ENCODE measurements at places on chromosomes 13 and 19.

GRCh38 chr19:15913384-15913783 lies 15.5 kb upstream of the CYP4F2 start:
- no peaks in the 10 kb centered on the region for H3K36me3 ChIP-seq
- H3K27ac ChIP-seq: no peak overlapping the region
- H3K4me3 ChIP-seq: no peak overlapping the region
- no peak for DNase-seq
- peaks cover 66% of the 10 kb centered on the region for H3K27me3 ChIP-seq

DNA sequence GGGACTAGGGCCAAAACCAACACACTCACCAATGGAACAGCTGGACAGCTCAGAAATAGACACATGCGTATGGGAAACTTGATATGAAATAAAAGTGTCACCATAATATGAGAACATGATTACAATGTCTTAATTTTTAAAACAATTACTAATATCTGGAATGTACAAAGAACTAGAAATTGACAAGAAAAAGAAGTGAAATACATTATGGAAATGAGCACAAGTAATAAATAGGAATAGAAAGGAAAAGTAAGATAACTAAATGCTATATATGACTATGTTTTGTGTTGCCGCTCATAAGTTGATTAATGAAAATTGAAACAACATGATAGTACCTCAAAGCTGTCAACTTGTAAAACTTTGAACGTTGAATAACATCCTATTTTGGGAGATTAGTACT lies 801.1 kb downstream of the SLITRK5 start:
- DNase-seq: no peak
- no peak overlapping the region for H3K27ac ChIP-seq
- no peak overlapping the region for H3K4me3 ChIP-seq
- no peaks in the 10 kb centered on the region for H3K27me3 ChIP-seq
- H3K36me3 ChIP-seq: no peaks in the 10 kb centered on the region
- H3K4me1 ChIP-seq: no peaks in the 10 kb centered on the region

DNA sequence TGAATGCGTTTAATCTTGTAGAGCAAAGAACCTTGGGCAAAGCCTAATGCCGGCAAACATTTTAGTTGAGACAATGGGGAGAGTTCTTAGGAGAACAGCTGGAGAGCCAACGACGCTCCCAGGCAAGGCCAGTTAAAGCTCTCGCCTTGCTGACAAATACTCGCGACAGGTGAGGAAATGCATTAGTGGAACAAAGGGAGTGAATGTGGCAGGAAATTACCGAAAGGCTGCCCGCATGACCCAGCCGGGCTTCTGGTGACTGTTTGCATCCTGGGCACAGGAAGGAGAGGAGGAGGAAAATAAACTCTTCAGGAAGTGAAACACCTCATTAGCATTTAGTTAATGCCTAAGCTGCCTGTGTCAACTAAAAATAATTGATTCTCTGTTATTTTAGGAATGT lies 74.6 kb downstream of the SHISA2 start:
- DNase-seq: no peak
- peaks cover 16% of the 10 kb centered on the region for H3K27me3 ChIP-seq
- no peaks in the 10 kb centered on the region for H3K36me3 ChIP-seq
- peaks cover 5% of the 10 kb centered on the region for H3K4me1 ChIP-seq

DNA sequence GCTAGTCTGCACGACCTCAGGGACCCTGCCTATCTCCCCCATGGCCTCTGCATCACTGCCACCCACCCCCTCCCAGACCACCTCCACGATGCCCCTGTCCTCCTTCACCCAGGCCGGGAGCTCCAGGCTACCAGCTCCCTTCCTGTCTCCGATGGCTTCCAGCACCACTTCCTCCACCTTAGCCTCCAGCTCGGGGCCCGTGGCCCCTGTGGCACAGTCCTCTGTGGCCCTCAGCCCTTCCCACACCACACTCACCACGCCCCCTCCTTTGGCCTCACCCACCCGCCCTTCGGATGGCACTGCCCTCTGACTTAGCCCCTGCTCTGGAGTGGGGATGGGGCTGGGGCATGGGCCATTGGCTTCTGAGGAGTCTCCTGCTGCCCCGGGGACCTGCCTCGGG lies 7.2 kb downstream of the PALM3 start:
- H3K4me3 ChIP-seq: no peak overlapping the region
- peaks cover 40% of the 10 kb centered on the region for H3K36me3 ChIP-seq
- peaks cover 15% of the 10 kb centered on the region for H3K4me1 ChIP-seq
- H3K27me3 ChIP-seq: peaks cover 26% of the 10 kb centered on the region

DNA sequence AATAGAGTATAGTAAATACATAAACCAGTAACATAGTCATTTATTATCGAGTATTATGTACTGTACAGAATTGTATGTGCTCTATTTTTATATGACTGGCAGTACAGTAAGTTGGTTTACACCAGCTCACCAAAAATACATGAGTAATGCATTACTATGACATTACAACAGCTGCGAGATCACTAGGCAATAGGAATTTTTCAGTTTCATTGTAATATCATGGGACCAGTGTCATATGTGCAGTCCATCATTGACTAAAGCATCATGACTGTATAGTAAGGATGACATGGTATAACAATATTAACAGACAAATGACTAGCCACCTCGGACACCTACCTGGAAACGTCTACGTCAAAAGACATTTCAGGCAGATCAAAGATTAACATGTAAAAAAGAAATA lies 33.6 kb downstream of the ATP7B start:
- DNase-seq: no peak
- H3K4me1 ChIP-seq: no peaks in the 10 kb centered on the region
- peaks cover 8% of the 10 kb centered on the region for H3K27me3 ChIP-seq
- no peak overlapping the region for H3K27ac ChIP-seq

- H3K27me3 ChIP-seq: peaks cover 50% of the 10 kb centered on the region
- H3K27ac ChIP-seq: no peak overlapping the region
- no peaks in the 10 kb centered on the region for H3K4me1 ChIP-seq
- H3K4me3 ChIP-seq: no peak overlapping the region
- DNase-seq: no peak
- no peaks in the 10 kb centered on the region for H3K36me3 ChIP-seq
Observed at GRCh38 chr19:55426042-55426441, 17.1 kb downstream of the SHISA7 start.

GRCh38 chr13:49023431-49023830 lies 47.7 kb downstream of the FNDC3A start:
- DNase-seq: no peak
- peaks cover 25% of the 10 kb centered on the region for H3K36me3 ChIP-seq
- peaks cover 13% of the 10 kb centered on the region for H3K4me1 ChIP-seq
- H3K4me3 ChIP-seq: no peak overlapping the region
- H3K27ac ChIP-seq: no peak overlapping the region

DNA sequence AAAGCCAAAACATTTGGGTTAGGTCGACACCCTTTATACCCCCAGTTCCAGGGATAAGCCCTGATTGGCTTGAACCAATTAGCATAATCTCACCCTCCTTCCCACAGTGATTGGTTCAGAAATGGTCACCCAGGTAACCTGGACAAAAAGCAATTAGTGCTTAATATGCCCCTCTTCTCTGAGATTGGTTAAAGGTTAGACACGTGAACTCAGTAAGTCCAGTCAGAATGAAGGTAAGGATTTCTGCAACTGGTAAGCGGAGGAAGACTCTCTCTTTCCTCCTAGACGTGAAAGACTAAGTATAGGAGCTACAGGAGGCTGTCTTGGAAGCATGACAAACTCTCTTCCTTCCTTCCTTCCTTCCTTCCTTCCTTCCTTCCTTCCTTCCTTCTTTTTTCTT lies 1.3 kb upstream of the PNMA8C start:
- H3K27ac ChIP-seq: no peak overlapping the region
- no peak for DNase-seq
- H3K36me3 ChIP-seq: no peaks in the 10 kb centered on the region
- no peak overlapping the region for H3K4me3 ChIP-seq
- H3K4me1 ChIP-seq: peaks cover 25% of the 10 kb centered on the region

- no peak overlapping the region for H3K4me3 ChIP-seq
- no peak overlapping the region for H3K27ac ChIP-seq
- no peak for DNase-seq
- H3K4me1 ChIP-seq: no peaks in the 10 kb centered on the region
- peaks cover 1% of the 10 kb centered on the region for H3K36me3 ChIP-seq
Observed at GRCh38 chr19:40387155-40387554, 2.8 kb downstream of the HIPK4 start.

DNA sequence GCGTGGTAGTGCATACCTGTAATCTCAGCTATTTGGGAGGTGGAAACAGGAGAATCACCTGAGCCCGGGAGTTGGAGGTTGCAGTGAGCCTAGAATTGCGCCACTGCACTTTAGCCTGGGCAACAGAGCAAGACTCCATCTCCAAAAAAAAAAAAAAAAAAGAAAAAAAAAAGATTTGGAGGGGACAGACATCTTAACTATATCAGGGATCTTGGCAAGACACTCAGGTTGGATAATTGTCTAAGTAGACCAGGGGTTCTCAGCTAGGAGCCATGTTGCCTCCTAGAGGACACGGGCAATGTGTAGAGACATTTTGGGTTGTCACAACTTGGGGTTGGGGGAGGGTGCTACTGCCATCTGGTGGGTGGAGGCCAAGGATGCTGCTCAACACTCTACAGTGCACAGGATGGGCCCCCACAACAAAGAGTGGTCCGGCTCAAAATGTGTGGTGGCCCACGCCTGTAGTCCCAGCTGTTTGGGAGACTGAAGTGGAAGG lies 1.9 kb upstream of the ZNF580 start:
- H3K27ac ChIP-seq: peak overlapping the region; percentile 72
- DNase-seq: no peak
- no peaks in the 10 kb centered on the region for H3K27me3 ChIP-seq
- peaks cover 52% of the 10 kb centered on the region for H3K4me1 ChIP-seq
- peaks cover 76% of the 10 kb centered on the region for H3K36me3 ChIP-seq
- peak overlapping the region; percentile 43 for H3K4me3 ChIP-seq

GRCh38 chr13:83883061-83883523 lies 818 bp upstream of the SLITRK1 start:
- H3K4me1 ChIP-seq: peaks cover 4% of the 10 kb centered on the region
- no peak overlapping the region for H3K4me3 ChIP-seq
- peaks cover 36% of the 10 kb centered on the region for H3K27me3 ChIP-seq
- no peak overlapping the region for H3K27ac ChIP-seq
- no peak for DNase-seq

DNA sequence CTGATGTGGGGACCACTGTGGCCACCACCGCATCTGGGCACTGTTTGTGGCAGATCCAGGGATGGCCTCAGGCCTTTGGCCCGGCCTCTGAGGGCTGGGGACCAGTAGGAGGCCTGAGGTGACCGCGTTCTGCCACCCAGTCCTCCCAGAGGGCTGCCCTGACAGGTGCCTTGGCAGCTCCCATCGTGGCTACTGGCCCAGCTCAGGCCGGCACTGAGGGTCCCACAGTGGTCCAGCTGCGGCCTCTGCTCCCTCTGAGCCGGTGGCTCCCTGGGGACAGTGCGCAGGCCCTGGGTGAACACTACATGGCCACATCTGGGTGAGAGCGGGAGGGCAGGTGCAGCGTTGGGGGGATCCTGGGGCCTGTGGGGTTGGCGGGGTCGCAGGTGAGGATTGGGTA lies 61.9 kb downstream of the KDM4B start:
- H3K27me3 ChIP-seq: no peaks in the 10 kb centered on the region
- no peak overlapping the region for H3K4me3 ChIP-seq
- DNase-seq: no peak
- peaks cover 32% of the 10 kb centered on the region for H3K4me1 ChIP-seq

- peaks cover 46% of the 10 kb centered on the region for H3K4me1 ChIP-seq
- peak overlapping the region; percentile 98 for H3K27ac ChIP-seq
- peak overlapping the region; percentile 98 for H3K4me3 ChIP-seq
- peaks cover under 1% of the 10 kb centered on the region for H3K27me3 ChIP-seq
Observed at GRCh38 chr19:45423033-45423588, 606 bp downstream of the ERCC1 start.

GRCh38 chr19:10797541-10798256 lies 38.3 kb downstream of the TMED1 start:
- peak overlapping the region; percentile 92 for H3K27ac ChIP-seq
- peak; percentile 66 for DNase-seq
- peaks cover 18% of the 10 kb centered on the region for H3K4me1 ChIP-seq
- H3K4me3 ChIP-seq: peak overlapping the region; percentile 46
- peaks cover 63% of the 10 kb centered on the region for H3K36me3 ChIP-seq

GRCh38 chr19:46198756-46199155 lies 30.8 kb upstream of the IGFL1 start:
- no peak overlapping the region for H3K27ac ChIP-seq
- H3K36me3 ChIP-seq: no peaks in the 10 kb centered on the region
- no peak overlapping the region for H3K4me3 ChIP-seq
- H3K27me3 ChIP-seq: peaks cover 52% of the 10 kb centered on the region
- no peaks in the 10 kb centered on the region for H3K4me1 ChIP-seq
- no peak for DNase-seq

DNA sequence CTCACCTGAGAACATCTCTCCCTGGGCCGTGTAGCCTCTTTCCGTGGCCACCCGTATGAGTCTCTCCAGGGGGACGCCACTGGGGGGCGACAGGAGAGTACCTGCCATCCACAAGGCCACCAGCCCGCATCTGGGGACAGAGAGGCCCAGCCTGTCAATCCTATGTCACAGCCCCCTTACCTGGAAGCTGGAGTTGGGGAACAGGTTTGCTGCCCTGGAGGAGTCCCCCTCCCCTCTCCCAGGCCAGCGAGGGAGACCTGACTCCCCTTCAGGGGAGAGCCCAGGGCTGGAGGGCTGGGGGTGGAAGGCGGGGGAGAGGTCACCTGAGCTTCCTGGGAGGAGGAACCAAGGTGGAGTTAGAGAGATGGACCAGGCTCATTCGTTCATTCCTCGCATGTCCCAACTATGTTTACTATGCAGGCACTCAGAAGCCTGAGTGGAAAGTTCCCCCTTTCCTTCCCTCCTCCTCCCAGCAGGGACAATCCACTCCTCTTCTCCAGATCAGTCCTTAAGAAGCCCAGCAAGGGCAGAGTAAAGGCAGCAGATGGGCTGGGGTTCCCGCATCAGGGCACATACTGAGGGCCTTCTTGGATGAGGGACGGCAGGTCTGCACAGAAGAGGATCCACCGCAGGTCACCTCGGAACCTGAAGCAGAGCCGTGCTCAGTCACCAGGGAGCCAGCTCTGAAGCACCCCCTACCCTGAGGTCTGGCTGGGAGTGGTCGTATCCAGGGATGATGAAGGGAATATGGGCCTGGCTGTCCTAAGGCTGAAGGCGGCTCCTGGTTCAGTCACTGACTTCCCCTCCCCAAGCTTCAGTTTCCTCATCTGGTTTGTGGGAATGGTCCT lies 5.5 kb downstream of the ACTMAP start:
- no peak overlapping the region for H3K4me3 ChIP-seq
- peak overlapping the region; percentile 34 for H3K27ac ChIP-seq
- H3K27me3 ChIP-seq: no peaks in the 10 kb centered on the region
- peaks cover 15% of the 10 kb centered on the region for H3K4me1 ChIP-seq
- no peak for DNase-seq

DNA sequence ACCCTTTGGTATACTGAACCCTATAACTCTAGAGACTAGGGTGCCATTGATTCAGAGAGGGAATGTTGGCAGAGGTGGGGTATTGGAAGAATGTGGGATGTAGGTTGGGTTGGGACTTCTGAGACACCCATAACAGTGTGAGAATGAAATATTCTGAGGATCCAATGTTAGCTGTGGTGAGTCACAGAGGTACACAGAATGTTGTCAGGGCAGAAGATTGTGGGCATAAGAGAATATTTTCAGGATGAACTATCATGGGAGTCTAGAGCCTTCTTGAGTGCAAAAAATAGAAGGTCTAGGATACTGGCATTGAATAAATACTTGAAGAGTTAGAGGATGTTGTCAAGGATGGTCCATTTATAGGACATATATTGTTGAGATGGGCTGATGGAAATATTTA lies 9.0 kb downstream of the KLK13 start:
- no peak overlapping the region for H3K27ac ChIP-seq
- no peaks in the 10 kb centered on the region for H3K4me1 ChIP-seq
- H3K4me3 ChIP-seq: no peak overlapping the region
- H3K36me3 ChIP-seq: no peaks in the 10 kb centered on the region

GRCh38 chr13:45196622-45197021 lies 4.2 kb downstream of the KCTD4 start:
- DNase-seq: no peak
- no peaks in the 10 kb centered on the region for H3K27me3 ChIP-seq
- H3K4me1 ChIP-seq: peaks cover 13% of the 10 kb centered on the region
- no peak overlapping the region for H3K4me3 ChIP-seq
- peaks cover 15% of the 10 kb centered on the region for H3K36me3 ChIP-seq
- H3K27ac ChIP-seq: no peak overlapping the region
